Glutamatergic neuron (in vitro differentiated cells): ENCODE measurements at places on chromosomes 6 and 20.
A peak's percentile ranks its signal among the peaks of the same experiment; 100 is the strongest.

GRCh38 chr6:113437566-113437965 is 419.6 kb upstream of the MARCKS start:
- no peak for DNase-seq

GRCh38 chr20:47991875-47992488 is 206.7 kb upstream of the SULF2 start:
- DNase-seq = no peak

DNA sequence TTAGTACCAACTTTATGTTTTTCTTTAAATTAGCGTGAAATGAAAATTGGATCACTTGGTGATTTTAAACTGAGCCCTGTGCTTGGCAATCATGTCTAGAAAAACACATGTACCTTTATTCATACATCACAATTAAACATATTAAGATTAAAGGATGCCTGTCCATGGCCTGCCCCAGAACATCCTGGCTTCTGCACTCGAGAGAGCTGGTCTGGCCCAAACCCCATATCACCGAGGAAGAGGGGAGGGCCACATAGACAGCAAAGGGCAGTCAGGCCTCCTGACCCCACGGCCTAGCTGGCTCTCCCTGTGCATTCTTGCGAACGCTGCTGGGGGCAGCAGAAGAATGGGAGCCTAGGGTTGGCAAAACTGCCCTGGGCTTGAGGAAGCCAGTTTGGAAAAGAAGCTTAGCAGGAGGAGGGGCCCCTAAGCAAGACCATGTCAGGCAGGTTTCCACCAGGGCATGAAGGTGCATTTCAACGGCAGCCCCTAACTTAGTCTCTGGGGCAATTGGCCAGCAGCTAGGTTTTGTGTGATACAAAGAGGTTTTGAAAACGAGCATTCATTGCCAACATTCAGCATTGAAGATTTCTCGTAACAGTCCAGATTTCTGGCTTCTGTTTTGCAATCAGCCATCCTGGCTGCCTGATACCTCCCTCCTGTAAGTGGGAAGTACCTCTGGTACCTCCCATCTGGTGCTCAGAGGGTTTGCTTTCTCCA is 8.6 kb downstream of the BPIFB3 start:
- no peak for DNase-seq

- peak; percentile 95 for DNase-seq
These were observed 859 bp upstream of the TOMM6 start for GRCh38 chr6:41786451-41787218.

GRCh38 chr6:109760208-109760607 is 69.1 kb downstream of the FIG4 start:
- DNase-seq = no peak

DNA sequence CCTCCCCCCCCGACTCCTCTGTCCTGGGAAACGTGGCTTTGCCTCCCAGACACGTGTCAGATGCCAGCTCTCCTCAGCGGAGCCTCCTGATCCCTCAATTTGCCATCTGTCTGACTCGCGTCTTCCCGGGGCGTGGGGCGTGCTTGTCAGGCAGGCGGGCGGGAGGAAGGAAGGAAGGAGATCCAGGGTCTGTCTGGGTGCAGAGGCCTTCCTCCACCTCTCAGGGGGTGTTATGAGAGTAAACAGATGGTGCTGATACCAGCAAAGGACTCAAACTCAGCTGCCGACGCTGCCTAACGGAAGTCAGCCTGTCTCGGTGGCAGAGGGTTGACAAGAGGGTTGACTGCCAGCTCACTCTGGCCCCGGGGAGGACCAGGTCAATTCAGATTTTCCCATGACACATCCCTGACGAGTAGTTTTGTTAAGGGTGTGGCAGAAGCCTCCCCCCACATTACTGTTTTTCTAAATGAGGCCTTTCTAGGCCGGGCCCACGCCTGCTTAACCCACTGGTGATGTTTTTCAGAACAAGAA is 17.0 kb downstream of the UQCC2 start:
- peak; percentile 73 for DNase-seq

- no peak for DNase-seq
These were observed 28.3 kb downstream of the SLC22A3 start for GRCh38 chr6:160376445-160376844.
